ENCODE measurements at places on chromosomes 7 and 10.
A peak's percentile ranks its signal among the peaks of the same experiment; 100 is the strongest.

DNA sequence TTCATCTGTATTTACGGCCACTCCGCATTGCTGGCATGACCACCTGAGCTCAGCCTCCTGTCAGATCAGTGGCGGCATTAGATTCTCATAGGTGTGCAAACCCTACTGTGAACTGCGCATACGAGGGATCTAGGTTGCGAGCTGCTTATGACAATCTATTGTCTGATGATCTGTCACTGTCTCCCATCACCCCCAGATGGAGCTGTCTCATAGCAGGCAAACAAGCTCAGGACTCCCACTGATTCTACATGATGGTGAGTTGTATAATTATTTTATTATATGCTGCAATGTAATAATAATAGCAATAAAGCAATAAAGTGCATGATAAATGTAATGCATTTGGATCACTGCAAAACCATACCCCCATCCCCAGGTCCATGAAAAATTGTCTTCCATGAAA lies 1172.9 kb upstream of the AUTS2 start:
- DNase-seq: no peak

GRCh38 chr7:111560773-111561653 lies 1.3 kb downstream of the IMMP2L start:
- DNase-seq: no peak

DNA sequence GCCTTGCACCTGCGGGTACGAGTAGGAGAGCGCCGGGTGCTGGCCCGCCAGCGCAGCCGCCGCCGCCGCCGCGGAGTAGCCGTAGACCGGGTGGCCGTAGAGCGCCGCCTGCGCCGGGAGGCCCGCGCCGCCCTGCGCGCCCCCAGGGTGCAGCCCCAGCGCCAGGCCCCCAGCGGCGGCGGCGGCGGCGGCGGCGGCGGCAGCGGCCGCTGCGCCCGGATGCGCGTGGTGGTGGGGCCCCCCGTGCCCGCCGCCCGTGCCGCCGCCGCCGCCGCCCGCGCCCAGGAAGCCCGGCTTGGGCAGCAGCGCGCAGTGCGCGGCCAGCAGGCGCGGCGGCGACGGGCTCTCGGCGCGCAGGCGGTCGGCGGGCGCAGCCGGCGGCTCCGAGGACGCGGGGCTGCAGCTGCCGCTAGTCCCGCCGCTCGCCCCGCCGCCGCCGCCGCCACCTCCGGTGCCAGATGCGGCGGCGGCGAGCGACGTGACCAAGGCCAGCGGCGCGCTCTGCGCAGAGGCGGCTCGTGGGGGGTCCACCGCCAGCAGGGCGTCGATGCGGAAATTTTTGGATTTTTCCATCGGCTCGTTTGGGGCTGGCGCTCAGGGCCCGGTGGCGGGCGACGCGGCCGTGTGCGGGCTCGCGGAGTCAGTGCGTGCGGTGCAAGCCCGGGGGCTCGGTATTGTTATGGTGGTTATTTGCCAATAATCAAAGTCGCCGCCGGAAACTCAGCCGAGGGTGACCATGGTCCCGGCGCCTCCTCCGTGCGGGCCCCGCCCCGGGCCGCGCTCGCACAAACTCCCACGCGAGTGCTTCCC lies 480 bp downstream of the MNX1 start:
- no peak for DNase-seq

- no peak for DNase-seq
Measured at GRCh38 chr7:18558503-18558902, 63.0 kb downstream of the HDAC9 start.

- DNase-seq: no peak
Measured at GRCh38 chr7:146661929-146662328, 545.3 kb downstream of the CNTNAP2 start.

- DNase-seq: no peak
Measured at GRCh38 chr10:115827231-115828009, 445.6 kb downstream of the GFRA1 start.

GRCh38 chr10:61559615-61560014 lies 103.1 kb upstream of the CABCOCO1 start:
- no peak for DNase-seq

DNA sequence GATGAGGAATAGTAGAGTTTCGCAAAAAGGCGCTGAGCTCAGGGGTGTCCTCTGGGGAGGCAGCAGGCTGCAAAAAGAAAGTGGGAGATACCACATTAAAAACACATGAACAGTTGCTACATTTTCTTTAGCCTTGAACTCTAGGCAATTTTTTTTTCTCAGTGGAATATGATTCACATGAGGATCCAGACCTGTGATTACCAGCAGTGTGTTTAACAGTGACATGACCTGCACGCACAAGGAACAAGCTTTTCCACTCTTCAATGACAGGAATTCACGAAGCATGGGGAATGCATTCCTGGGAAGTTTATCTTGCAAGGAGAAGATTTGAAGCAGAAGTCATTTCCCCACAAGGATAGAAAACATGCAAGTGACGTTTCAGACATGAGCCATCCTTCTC lies 161.6 kb downstream of the ITGA8 start:
- DNase-seq: no peak

- no peak for DNase-seq
Measured at GRCh38 chr7:43750016-43750887, 8.2 kb upstream of the BLVRA start.

DNA sequence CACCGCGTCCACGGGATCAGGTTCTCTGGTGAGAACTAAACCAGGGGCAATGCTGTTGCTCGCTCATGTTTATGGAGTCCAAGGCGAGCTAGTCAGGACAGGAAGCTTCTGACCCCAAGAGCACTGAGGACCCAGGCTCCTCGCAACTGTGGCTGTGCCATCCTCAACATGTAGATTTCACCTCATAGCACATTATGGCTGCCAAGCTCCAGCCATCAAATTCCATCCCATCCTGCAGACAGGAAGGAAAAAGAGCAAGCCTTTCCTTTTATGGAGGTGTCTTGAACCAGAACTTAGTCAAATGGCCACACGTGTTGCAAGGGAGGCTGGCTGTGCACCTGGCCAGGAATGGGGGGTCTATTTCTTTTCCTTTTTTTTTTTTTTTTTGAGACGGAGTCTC lies 16.1 kb upstream of the NKX6-2 start:
- DNase-seq: no peak

DNA sequence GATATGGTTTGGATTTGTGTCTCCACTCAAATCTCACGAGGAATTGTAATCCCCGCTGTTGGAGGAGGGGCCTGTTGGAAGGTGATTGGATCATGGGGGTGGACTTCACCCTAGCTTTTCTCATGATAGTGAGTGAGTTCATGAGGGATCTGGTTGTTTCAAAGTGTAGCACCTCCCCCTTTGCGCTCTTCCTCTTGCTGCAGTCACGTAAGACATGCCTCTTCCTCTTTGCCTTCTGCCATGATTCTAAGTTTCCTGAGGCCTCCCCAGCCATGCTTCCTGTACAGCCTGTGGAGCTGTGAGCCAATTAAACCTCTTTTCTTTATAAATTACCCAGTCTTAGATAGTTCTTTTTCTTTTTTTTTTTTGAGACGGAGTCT lies 17.1 kb downstream of the CDNF start:
- no peak for DNase-seq

GRCh38 chr10:104413528-104413927 lies 59.9 kb downstream of the CFAP58 start:
- DNase-seq: no peak

- DNase-seq: no peak
Measured at GRCh38 chr10:66828957-66829356, 96.9 kb upstream of the LRRTM3 start.

- no peak for DNase-seq
Measured at GRCh38 chr10:132173185-132173584, 13.6 kb upstream of the DPYSL4 start.

DNA sequence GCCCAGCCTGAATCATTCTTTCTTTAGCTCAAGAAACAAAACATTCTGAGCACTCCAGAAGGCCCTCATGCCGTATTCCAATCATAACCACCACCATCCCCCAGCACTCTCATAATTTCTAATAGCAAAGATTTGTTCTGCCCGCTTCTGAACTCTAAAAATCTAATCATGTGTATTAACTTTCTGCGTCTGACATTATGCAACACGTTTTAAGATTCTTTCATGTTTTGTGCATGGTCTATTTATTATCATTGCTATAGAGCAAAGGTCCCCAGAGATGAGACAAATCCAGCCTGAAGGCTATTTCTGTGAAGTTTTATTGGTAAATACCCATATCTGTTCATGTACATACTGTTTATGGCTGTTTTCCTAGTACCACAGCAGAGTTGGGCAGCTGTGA lies 8.8 kb downstream of the GDI2 start:
- DNase-seq: no peak

DNA sequence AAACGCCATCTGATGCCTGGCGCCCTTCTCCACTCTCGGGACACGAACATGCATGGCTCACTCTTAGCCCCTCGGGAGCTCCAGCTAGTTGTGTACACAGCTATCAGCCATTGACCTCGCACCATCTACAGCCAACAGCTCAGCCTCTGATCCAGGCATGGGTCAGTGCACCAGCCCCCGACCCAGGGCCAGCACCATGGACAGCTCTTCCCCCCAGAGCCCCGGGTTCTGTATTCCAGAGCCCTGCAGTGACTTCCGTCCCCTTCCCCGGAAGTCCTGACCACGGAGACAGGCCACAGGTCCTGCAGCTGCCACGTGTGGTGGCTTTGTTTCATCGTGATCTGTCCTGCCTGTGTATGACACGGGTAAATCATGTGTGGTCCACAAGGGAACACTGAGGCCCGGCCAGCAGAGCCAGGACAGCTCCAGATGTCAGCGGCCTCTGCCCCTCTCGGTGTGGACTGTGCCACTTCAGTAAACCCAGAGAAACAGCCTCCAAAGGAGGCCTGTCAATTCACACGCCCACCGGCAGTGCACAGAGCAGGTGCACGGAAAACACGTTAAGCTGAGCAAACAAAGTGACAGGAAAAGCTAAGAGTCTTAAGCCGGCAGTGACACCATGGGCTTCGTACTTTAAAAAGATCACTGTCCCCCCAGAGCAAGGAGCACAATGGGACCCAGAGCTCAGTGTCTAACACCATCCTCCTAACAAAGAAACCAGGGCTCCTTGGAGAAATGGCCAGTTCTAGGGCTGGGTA lies 13.0 kb downstream of the STK32C start:
- no peak for DNase-seq

DNA sequence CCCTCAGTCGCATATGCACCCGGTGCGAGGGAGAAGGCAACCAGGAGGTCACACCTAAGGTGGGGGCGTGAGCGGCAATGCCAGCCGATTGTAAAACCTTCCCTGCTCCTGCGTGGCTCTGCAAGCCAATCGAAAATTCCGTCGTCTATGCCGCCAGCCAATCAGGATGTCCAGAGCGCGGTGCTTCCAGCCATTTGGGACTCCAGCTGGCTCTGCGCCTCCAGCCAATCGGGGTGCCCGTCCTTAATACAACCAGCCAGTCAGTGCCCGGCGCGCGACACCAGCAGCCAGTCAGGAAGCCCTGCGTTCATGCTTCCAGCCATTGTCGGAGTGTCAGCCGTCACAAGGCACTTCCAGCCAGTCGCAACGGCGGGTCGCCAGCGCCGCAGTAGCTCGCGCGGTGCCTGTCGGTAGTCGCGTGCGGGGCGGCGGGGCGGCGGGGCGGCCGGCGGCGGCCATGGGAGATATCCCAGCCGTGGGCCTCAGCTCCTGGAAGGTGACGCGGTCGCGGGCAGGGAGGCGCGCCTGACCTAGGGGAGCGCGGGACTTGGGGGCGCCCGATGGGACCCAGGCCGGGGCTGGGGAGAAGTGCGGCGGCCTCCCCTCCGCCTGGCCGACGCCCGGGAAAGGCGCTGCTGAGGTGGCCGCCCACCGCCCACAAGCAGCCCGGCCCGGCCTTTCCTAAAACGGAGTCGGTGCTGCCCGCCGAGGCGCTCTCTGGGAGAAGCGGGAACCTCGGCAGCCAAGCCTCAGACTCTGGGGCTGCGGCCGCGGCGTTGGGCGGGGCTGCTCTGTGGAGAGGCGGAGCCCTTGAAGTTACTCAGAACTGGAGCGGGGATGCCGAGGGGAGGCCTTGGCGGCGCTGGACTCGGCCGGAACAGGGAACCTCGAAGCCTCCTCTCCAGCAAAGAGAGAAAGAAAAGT lies at the start of gene AKR1E2:
TSS of gene AKR1E2 (plus strand) at position 340 of the 924 bp plus-strand sequence. CDS start at position 458, 118 bp downstream.
- peak; percentile 84 for DNase-seq

DNA sequence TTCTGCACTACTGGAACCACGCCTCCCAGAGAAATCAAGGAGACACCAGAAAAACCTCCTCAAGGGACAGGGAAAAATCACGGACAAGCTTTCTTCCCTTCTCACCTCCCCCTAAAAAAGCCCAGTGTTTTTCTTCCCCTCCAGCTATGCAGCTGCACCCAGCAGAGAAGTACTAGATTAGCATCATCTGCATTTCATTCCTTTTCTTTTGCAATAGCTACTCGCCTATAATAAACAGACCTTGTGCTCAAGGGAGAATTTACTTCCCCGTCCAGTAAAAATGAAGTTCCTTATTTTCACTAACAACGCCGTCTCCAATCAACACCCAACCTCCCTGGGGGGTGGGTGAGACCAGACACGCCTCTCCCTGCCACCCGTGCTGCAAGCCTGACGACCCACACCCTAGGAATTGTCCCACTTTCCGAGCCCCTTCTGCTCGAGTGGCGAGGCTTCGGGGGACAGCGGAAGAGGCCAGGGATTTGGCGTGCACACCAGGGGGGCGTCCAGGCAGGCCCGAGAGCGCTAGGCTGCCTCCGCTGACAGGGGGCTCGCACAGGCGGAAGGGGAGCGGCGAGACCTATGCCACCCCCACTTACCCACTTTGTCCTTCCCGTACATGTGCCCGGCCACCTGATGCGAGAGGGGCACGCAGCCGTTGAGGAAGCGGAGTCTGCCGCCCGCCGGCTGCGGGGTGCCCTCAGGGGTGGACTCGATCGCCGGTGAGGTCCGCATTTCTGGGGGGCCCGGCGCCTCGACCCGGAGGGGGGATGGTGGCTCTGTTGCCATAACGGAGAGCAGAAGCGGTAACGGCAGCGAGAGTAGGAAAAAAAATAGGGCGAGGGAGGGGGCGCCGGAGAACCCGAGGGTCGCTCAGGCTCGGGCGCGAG lies 625 bp downstream of the IPMK start:
- DNase-seq: peak; percentile 54

DNA sequence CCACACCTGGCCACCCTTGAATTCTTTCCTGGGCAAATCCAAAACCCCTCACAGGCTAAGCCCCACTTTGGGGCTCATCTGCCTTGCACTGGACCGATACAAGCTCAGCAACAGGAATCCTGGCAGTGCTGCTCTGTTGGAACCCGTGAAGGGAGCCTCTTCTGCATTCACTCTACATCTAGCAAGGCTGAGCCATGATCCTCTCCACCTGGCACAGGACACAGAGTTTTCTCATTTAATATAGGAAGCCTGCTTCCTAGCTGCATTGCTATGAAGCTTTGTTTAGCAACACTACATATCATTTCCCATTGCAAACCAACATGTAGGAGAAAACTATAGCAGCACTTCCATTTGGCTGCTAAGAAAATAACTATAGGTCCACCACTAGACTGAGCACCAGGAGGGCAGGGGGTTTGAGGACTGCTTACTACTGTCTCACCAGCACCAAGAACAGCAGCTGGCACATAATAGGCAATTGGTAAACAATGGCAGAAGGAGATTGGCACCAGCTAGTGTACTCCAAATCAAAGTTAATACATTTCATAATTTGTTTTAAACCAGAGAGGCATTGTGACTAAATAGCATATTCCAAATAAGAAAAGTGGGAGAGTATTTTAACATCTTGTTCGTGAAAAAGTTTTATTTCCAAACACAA lies 56.1 kb downstream of the CPVL start:
- DNase-seq: no peak

GRCh38 chr7:132133501-132133900 lies 442.8 kb downstream of the PLXNA4 start:
- DNase-seq: no peak

GRCh38 chr10:58262766-58263165 lies 4.9 kb downstream of the IPMK start:
- no peak for DNase-seq

- no peak for DNase-seq
Measured at GRCh38 chr7:128200376-128200775, 40.7 kb upstream of the LEP start.
